ENCODE measurements at places on chromosomes 6 and 20.

DNA sequence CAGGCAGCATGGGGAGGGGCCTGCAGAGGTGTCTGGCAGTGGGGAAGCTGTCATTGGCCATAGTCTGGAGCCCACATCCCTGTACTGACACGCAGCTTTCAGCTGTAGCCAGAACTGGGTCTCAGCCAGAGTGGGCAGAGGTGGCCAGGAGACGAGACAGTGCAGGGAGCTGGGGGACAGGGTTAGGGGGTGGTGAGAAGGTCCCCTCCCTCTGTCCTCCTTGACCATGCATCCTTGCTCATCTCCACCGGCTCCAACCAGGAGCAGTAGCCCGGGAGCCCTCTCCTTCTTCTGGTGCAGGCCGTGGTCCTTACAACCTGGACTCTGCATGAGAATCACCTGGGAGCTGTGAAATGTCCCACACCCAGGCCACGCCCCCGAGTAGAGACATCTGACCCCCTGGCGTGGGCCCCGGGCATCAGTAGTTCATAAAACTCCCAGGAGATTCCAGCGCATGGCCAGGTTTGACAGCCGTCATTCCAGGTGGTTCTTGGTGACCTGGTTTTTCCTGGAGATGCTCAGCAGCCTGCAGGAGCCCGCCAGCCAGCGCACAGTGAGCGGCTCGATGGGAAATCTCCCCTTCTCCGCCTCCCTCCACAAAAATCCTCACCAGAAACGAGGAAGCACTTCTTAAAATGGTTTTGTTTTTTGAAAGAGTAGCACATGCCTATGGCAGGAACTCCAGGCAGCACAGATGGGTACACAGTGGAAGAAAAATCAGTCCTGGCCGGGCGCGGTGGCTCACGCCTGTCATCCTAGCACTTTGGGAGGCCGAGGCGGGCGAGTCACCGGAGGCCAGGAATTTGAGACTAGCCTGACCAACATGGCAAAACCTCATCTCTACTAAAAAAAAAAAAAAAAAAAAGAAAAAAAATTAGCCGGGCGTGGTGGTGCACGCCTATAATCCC is 56.2 kb downstream of the ADNP start:
- DNase-seq = no peak

GRCh38 chr20:37284691-37285161 is 4.7 kb upstream of the MANBAL start:
- no peak for DNase-seq

GRCh38 chr6:170438861-170439260 is 114.2 kb downstream of the PSMB1 start:
- no peak for DNase-seq

- DNase-seq = no peak
These were observed 159.8 kb upstream of the TSHZ2 start for GRCh38 chr20:52812231-52812847.

GRCh38 chr6:79544939-79545450 is 7.8 kb upstream of the LCA5 start:
- no peak for DNase-seq

GRCh38 chr6:43193929-43194328 is 11.9 kb downstream of the CUL9 start:
- no peak for DNase-seq

- no peak for DNase-seq
These were observed 20.4 kb downstream of the UTRN start for GRCh38 chr6:144305567-144305966.

DNA sequence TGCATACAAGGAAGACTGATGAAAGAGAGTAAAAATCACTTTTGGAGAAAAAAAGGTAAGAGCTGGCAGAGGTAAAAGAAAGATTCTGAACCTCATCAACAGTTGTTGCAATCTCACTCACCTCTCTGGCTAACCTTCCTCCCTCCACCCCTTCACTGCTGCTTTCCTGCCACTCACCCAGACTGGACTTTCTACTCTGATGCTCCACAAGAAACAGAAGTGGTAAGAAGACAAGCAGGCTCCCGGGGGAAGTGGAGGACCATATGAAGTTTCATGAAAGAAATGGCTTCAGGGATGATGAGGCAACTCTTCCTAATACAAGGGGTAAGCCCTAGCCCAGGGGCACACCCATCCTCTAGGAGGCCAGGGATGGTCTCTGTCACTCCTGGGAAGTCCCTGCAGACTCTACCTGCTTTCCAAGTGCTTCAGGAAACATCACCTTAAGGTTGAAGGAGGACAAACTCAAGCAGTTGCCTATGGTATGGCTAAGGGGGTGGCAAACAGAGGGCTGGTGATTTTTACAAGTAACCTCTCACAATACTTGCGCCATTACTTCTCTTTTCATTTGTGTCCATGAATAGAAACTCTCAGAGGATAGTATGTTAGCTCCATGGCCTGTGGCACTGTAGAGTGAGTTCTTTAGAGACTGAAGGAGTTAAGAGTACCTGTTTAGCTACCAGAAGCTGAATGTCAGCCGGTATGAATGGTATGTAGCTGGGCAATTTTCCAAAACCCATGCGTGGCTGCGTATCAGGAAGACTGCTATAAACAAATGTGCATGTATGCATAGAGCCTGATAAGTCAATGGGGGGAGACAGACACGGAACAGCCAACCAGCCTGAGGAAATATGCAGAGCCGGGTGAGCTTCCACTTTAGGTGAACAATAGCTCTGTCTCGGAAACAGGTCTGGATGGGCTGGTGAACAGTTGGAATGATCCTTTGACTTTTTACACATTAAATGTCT is 112.0 kb downstream of the BACH2 start:
- DNase-seq = no peak

DNA sequence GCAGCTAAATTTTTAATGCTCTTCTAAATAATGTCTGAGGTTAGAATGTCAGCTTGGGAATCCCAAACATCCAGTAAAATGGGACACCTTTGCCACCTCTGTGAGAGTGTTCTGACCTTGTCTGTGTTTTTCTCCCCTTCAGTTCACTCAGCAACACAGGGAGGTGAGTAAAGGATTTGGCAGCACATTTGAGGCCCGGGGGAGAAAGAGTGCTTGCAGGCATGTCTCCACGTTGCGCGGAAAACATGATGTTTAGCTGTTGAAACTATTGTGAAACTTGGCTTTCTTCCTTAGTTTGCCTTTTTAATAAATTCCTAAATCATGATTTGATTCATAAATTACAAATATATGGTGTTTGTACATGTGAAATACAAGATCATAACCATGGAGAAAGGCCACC is 707.8 kb upstream of the FLRT3 start:
- no peak for DNase-seq

DNA sequence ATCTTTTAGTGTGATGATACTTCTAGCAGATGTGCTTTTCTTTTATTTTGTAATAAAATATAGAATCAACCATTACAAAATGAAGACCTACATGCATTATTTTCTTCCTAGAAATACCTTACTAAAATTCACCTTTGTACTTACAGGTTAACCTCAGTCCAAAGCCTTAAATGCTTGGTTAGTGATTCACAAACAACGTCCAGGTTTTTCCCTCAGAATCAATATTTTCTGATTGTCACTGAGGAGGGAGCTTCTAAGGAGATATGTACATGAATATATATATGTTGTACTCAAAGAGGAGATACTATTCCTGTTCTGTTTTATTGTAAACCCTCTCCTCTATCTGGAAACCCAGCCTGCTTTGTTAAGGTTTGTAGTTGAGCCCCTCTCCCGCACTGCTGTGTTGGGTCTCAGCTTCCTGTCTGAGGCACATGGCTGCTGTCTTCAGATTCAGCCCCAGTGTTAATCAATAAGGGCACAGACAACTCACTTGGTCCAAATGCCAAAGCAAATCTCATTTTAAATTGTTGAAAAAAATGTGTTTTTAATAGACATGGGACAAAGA is 33.9 kb upstream of the HS3ST5 start:
- DNase-seq = no peak

- DNase-seq = no peak
These were observed 61.0 kb downstream of the KIF6 start for GRCh38 chr6:39664173-39664572.

DNA sequence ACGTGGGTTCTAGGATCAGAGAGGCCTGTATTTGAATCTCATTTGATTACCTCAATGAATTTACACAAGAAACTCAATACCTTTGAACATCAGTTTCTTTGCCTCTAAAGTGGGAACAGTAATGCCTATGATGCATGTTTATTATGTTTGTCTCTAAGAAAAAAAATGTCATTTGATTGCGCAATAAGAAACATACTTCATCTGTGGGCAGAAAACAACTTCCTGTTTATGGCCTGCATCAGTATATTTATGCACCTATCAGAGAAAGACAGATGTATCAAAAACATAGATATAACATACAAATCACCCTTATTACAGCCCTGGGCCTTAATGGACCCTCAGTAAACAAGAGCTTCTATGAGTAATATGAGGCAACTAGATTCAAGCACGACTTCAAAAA is 516.4 kb upstream of the ARID1B start:
- DNase-seq = no peak

Measured in stimulated activated CD8-positive, alpha-beta memory T cell treated with anti-CD3 and anti-CD28 coated beads, Interleukin-4, amount 100 ng/mL, for 24 hours (primary cell).